ENCODE measurements at places on chromosomes 13 and 19. TPM values are rescaled to one million over a fixed set of nuclear protein-coding genes. Genes with fewer than 3 reads are reported as not detected.

ELSPBP1 gene
- total RNA-seq = not detected

NCR1 gene
- total RNA-seq = not detected

AKAP8 gene
- 45.8 TPM for total RNA-seq

LRRC4B gene
- 8.8 TPM for total RNA-seq
